ENCODE measurements at places on chromosomes 5 and 9.

GRCh38 chr5:133662578-133662977 is 50.2 kb upstream of the FSTL4 start:
- DNase-seq: no peak

GRCh38 chr9:110520120-110520701 is 59.3 kb downstream of the SVEP1 start:
- no peak for DNase-seq

- no peak for DNase-seq
Measured at GRCh38 chr9:134517069-134517680, 124.4 kb upstream of the COL5A1 start.

DNA sequence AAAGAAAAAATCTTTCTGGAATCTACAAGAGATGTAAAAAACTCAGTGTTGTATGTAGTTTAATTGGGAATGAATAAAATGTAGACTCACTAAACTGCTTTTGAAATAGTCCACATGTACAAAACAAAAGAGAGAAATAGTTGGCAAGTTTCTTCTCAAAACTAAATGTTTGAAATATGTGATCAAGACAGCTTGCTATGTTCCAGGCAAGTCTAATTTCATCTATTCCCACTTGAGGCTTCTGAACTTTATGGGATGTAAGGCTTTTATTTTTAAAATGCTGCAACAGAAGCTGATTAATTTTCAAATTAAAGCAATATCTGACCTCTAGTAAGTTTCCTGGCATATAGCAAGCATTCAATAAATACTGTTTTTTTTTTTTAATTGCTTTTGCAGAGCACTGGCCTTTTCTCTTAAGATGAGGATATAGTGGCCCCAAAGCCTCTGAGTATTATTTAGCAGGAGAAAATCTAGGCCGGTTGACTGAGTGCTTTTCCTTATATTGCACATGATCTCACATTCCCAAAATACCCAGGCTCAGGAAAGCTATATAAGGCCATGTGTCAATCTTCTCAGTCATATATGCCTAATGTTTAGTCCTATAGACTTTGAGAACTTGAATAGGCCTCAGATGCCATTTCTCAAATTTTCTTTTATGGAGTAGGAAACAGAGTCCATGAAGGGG is 183.2 kb downstream of the NTRK2 start:
- DNase-seq: no peak

GRCh38 chr9:127139775-127140174 is 17.3 kb upstream of the ANGPTL2 start:
- no peak for DNase-seq

- DNase-seq: peak; percentile 27
Measured at GRCh38 chr5:176658007-176658599, 10.8 kb downstream of the TSPAN17 start.

DNA sequence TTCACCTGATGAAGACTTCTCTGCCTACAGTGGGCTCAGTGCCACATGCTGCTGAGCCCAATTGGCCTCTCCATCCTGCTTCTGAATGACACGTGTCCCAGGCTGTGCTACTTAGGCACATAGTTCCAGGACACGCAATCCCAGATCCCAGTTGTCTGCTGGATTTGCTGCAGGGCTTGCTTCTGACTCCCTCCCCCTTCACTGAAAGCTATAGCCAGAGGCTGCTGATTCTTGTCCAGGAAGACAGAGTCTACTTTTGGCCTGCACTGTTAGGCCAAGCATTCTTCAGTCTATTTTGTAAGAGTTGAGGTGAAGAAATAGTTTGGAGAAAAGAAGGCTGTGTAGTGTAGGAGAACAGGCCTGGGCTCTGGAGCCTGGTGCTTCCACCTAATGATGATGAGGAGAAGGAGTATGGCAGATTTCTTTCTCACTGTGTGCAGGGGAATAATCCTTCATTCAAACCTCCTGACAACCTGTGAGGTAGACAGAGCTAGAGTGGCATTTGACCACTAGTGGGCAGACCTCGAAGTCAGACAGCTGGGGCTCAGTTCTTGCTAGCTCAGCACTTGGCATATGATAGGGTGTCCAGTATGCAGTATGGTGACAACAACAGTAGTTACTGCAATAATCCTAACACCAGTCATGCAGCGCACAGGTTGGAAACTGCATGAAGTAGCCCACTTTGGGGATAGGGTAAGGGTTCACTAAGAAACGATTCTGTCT is 19.5 kb upstream of the ASPN start:
- no peak for DNase-seq

GRCh38 chr5:65034029-65034812 is 265.5 kb downstream of the CWC27 start:
- no peak for DNase-seq

- DNase-seq: no peak
Measured at GRCh38 chr5:110476164-110476563, 250.3 kb downstream of the TMEM232 start.

DNA sequence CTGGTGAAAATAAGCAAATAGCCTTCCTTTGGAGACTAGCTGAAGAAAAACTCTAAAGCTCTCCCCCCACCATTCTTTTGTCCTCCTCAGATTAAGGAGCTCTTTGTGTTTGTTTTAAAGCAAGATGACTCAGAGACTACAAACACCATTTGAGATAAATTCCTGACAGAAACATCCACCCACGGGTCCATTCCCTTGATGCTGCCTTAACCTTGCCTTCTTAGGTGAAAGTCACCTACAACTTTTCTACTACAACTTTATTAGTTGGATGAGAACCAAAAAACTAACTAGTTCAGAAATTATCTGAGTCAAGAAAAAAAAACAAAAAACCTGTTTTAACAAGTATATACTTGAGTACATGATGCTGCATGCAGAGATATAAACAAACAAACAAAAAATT is 831.1 kb downstream of the NR2F1-AS1 start:
- no peak for DNase-seq

- no peak for DNase-seq
Measured at GRCh38 chr5:173689737-173690360, 73.4 kb upstream of the BOD1 start.

GRCh38 chr5:134136771-134137170 is 22.3 kb downstream of the TCF7 start:
- DNase-seq: no peak

GRCh38 chr9:6917162-6917561 is 159.4 kb downstream of the KDM4C start:
- DNase-seq: no peak

DNA sequence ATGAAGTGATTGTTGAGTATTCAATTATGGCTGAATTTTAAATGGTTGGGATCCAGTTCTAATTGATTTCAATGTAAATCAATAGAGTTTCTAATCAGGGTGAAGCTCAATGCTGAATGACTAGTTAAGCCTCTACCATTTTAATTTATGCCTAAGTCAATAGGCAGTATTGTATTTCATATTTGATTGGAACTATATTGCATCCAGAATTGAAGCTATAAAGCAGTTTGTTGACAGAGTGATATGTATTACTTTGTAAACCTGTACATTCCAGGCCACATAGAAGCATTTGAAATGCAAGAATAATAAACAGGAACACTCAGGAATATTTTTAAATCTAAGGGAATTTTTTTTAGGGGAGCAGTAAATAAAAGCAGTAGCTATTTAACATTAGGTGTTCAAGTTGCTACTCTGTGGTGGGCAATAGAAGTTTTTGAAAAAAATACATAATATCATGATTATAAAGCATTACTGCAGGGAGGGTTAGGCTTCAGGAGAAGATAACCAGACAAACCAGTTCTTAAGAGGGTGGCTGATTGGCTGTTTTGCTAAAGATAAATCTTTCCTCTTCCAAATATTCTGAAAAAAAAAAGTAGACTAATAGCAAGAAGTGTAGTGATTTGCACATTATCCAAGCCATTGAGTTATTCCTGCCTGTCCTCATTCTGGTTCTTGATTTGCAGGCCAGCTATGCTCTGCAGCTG is 492.0 kb upstream of the MEF2C start:
- DNase-seq: no peak

- no peak for DNase-seq
Measured at GRCh38 chr5:151092762-151093161, 11.9 kb upstream of the TNIP1 start.

- DNase-seq: no peak
Measured at GRCh38 chr5:72085319-72085718, 22.0 kb upstream of the MAP1B start.

GRCh38 chr5:133295520-133295919 is 243.7 kb downstream of the HSPA4 start:
- DNase-seq: no peak

DNA sequence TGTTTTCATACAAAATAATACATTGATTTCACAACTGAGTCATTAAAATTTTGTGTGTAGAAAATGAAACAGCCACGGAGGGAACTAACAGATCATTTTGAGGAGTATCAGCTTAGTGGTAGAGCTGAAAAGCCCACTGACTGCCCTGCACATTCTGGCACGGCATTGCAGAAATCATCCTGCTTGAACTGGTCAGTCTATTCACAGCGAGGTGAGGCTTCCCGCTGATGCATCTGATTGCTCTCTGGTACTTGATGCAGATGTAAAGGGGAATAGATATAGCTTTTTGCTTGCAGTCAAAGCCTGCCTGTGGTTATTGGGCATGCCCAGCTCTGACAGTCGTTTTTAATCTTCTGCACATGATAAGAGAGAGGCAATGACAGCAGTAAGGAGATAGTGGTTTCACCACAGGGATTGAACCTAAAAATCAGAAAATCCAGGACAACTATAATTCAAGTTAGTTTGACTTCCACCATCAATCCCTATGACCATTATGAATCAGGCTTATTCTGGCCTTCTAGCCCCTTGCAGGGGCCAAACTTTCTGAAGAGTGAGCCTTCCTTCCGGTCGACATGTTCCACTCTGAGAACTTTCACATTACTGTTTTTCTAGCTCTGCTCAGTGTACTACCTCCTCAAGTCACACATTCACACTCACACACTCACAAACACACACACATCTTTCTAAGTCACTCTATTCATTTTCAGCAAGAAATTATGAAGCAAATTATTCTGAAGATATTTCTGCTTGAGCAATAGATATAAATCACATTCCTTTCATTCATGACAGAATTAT is 782.8 kb upstream of the NUDT12 start:
- no peak for DNase-seq

DNA sequence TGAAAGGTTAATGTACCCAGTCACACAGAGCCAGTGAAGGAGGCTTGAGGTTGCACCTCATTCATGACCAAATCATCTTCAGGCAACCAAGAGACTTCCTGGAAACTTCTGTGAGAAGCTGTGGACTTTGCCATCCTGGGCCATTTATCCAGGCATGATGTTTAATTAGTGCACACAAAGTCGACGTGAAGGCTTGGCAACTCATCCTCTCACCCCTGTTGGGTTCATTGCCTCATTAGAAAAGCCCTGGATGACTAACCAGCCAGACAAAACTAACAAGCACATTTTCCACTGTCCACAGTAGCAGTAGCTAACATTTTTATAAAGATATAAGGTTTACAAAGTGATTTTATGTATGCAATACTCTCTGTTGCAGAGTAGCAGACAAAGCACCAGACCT is 65.7 kb upstream of the ZNF462 start:
- DNase-seq: no peak

DNA sequence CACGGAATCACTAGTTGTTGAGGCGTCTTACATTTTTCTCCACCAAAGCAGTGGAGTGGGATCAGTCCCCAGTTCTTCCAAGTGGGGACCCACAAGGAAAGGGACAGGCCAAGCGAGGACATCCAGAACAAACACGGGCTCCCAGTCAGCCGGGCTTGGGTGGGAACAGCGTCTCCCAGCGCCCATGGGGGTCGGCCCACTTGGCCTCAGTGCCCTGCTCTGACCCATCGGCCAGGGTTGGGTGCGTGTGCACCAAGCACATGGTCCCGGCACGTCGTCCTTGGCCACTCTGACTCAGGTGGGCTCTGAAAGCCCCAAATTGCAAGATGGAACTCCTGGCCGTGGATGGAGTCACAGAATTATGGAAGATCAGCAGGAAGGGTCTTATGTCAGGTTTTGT is 37.9 kb downstream of the DBH start:
- DNase-seq: no peak

DNA sequence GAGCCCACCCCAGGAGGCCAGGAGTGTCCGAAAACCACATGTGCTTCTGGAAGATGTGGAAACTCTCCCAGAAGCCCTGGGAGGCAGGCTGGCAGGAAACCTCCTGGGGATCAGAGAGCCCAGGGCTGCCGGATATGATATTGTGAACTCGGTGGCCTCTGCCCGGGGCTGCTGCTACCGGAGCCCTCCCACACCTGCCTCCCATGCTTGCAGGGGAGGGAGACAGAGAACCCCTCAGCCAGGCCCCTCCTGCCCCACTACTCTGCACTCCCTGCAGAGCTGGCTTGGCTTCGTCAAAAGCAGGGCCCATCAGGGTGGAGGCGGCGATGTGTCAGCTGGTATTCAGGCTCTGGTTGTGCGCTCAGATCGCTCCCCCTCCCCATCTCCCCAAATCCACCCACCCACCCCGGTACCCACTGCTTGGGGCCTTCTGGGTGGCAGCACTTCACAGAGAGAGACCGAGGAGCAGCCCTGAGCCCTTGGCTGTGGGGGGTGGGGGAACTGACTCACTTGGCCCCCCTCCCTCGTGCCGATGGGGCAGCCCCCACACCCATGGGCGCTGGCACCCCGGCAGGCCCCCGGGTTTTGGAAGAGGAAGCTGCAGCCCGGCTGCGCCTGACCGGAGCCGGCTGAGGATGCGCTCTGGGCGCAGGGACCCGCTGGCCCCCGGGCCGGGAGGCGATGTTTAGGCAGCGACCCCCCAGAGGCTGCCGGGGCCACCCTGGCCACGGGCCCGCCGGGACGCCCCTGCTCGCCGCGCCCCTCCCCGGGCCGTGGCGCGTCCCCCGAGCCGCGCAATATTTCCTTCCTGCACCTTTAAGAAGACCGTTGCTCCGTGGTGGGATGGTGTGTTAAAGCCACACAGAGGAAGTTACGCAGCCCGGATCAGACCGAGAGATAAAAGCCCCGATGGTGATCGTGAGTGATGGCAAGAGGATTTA is 786 bp upstream of the NTNG2 start:
- peak; percentile 50 for DNase-seq

GRCh38 chr5:5736007-5736406 is 313.5 kb downstream of the ICE1 start:
- DNase-seq: no peak

DNA sequence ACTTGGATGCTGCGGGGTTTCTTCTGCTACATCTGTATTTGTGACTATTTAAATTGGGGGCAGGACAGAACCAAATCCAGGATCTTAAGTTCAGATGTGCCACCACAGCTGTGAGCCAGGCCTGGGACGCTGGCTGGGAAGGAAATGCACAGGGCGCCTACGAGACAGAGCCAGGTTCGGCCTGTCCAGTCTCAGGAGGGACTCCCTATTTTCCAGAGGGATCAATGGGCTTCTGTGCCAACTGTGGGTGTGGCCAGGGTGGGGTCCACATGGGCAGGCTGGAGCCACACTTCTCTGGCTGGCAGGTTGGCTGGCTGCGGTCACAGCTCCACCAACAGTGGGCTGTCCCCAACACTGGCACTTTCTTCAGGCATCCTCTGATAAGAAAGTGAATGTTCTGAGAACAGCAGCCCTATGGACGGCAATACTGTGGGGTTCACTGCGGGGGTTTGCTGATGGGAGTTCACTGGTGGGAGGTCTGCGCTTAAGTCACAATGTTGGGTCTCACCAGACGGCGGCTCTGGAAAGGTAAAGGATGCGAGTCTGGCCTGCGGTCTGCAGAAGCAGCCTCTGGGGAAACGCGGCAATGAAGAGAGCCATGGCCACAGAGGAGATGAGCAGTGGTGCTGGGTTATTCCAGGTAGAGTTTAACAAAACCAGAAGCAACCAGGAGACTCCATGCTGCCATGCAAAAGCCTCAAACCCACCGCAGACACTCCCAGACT is 78.1 kb downstream of the DAP start:
- DNase-seq: no peak
